ENCODE measurements at places on chromosomes 11 and 22.

GRCh38 chr22:50301581-50301991 lies 5.9 kb downstream of the PLXNB2 start:
- no peak for DNase-seq

DNA sequence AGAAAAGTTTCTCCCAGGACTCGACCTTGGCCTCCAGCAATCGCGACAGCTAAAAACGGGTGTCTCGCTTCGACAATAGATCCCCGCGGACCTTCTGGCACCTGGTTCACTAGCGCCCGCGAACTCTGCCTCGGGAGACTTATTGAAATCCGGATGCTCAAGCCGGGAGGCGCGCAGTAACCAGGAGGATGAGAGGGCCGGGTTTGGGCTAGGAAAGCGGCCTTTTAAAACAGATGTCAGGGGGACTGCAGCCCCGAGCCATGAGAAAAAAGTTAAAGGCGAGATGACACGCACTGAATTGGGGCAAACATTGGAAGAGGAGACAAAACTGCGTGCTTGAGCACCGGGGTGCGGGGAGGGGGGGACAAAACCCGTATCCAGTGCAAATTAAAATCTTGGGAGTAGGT lies 637 bp upstream of the ZBTB16 start:
- DNase-seq, result no peak

- no peak for DNase-seq
Observed at GRCh38 chr11:118572981-118573550, 857 bp downstream of the ARCN1 start.

- DNase-seq, result no peak
Observed at GRCh38 chr11:110433393-110434333, 3.9 kb downstream of the FDX1 start.

- DNase-seq, result no peak
Observed at GRCh38 chr22:43241699-43242386, 54.9 kb upstream of the TTLL12 start.

DNA sequence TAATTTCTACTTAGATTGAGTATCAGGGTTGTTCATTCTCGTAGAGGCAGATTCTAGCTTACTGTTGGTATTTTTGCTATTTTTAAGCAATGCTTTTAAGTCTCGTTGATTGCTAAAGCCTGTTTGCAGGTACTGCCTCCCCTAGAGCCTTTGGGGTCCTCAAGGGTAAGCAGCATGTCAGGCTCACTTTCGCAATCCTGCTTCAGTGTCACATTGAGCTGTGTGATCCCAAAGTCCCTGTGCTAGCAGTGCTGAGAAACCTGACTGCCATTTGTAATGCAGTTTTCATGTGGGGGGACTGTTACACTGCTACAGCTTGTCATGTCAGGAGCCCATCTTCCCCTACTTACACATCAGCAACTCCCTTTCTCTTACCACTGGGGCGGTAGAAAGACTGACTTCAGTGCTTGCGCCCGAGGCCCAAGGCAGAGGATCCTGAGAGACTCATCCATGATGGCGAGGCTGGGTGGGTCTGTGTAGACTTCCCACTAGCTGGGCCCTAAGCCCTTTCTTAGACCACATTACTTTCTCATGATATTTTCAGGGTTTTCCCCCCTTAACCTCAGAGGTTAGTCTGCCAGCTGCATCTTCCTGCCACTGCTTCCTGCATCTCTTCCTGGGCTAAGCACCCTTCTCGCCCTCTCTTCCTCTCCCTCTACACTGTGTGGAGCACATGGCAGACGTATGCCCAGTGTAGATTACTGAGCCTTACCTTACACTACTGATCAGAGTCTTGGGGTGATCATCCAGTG lies 40.8 kb upstream of the ST14 start:
- DNase-seq, result no peak

GRCh38 chr11:18100926-18101656 lies 4.8 kb downstream of the SAAL1 start:
- no peak for DNase-seq
